Stimulated activated CD4-positive, alpha-beta T cell treated with anti-CD3 and anti-CD28 coated beads, TNF-alpha, amount 100 ng/mL, for 1 hour (primary cell): ENCODE measurements at places on chromosomes 6 and 20.

DNA sequence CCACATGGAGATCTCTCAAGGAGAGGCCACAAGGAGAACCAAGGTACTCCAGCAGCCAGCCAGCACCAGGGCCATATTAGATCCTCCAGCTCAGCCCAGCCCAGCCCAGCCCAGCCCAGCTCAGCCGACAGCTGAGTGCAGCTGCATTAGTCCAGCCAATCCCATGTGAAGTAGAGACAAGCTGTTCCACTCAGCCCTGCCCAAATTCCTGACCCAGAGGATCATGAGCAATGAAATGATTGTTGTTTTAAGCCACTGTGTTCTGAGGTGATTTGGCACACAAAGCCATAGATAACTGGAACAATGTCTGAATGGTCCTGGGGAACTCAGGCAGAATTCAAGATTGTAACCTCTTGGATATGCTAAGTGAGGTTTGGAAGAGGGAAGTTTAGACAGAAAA is 59.5 kb upstream of the BMP2 start:
- no peak for DNase-seq

DNA sequence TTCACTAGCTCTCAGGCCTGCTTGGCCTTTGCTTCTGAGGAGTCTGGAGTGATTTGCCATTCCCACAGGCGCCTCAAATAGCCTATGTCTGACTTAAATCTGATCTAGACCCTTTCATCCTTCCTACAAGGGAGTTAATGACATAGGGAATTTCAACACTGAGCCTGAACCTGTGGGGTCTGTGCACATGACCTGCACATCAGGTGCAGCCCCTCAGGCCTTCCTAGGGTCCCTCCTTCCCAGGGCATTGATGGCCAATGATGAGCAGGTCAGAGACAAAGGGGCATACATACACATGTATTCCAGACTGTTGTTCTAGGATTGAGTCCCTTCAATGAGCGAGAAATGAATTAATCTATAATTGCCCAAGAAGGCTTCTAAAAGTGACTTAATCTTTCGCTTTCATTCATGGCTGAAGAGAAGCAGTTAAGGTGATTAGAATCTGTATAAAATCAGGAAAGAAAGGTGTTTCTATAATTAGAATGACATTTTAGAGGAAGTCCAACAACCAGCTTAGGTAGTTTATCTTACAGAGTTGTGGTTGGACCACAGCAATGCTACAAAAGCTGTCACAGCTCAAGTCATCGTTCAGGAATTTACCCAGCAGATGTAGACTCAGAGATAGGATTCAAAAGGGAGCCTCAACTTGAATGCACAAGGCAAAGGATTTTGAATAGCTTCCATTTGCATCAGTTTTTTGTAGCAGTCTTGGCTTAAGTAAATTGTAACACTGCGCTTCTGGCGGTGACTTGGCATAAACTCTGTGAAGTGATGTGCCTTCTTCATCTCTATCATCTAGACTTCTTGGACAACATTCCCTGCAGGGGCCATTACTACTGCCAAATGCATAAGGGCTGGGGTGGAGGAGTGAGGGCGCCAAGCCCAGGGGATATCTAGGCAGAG is 27.0 kb upstream of the TBC1D7 start:
- DNase-seq = no peak

GRCh38 chr20:50704971-50705370 is 13.6 kb upstream of the RIPOR3 start:
- DNase-seq = no peak

- no peak for DNase-seq
Observed at GRCh38 chr6:23601811-23602345, 524.1 kb upstream of the NRSN1 start.

DNA sequence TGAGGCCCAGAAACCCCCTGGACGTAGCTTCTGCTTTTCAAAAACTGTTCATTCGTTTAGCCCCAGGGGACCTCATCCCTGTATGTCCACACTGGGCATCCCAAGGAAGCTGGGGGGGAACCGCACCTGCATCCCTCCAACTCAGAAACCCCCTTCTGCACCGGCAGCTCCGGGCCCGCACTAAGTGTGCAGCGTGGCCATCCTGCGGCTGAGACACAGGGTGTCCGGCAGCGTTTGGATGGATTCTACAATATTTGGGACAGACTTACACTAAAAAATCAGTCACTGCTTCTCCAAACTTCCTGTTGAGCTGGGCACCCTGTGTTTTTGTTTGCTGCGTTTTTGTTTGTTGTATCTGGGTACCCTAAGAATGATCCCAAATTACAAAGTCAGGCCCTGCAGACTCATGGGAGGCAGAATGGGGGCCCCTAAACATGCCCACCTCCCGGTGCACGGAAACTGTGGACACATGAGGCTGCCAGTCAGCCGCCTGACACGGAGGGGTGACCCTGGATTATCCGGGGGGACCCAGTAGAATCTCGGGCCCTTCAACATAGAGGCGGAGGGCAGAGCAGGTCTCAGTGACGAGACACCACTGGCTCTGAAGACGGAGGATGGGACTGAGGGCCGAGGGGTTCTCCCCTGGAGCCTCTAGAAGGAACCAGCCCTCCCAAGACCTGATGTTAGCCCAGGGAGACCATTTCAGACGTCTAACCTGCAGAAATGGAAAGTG is 88.2 kb upstream of the BHLHE23 start:
- no peak for DNase-seq
